Melanocyte of skin (primary cell): ENCODE measurements at places on chromosomes 1 and 21. TPM values are rescaled to one million over a fixed set of nuclear protein-coding genes. Genes with fewer than 3 reads are reported as not detected.

IGSF3 gene
- total RNA-seq: 44.3 and 53.9 TPM in 2 replicates

SGIP1 gene
- total RNA-seq: 15.3 and 43.8 TPM in 2 replicates

KRTAP21-2 gene
- total RNA-seq: not detected in 2 replicates

PITHD1 gene
- total RNA-seq: 37.6 and 38.7 TPM in 2 replicates

SIM2 gene
- not detected in 2 replicates for total RNA-seq

TEX38 gene
- total RNA-seq: not detected in 2 replicates

CCDC27 gene
- total RNA-seq: not detected in 2 replicates

RAB13 gene
- total RNA-seq: 42.3 and 73.4 TPM in 2 replicates

HPCAL4 gene
- under 0.01 TPM in 1 of 2 replicates, not detected in the other for total RNA-seq

BEND5 gene
- total RNA-seq: under 0.01 TPM in 1 of 2 replicates, not detected in the other

RTCA gene
- total RNA-seq: 37.6 and 47.8 TPM in 2 replicates

RUNX3 gene
- 12.4 and 17.1 TPM in 2 replicates for total RNA-seq

OR2L13 gene
- total RNA-seq: not detected in 2 replicates

HDGF gene
- total RNA-seq: 125 and 138 TPM in 2 replicates

TSPEAR gene
- not detected in 2 replicates for total RNA-seq

RAB7B gene
- 4.0 and 11.0 TPM in 2 replicates for total RNA-seq

KIAA1614 gene
- total RNA-seq: 3.9 and 4.7 TPM in 2 replicates

MPL gene
- total RNA-seq: not detected in 2 replicates

ETV3L gene
- not detected in 2 replicates for total RNA-seq

AGT gene
- total RNA-seq: not detected in 2 replicates

RGS13 gene
- not detected in 2 replicates for total RNA-seq

ANKRD65 gene
- under 0.01 and 0.15 TPM in 2 replicates for total RNA-seq

MYOM3 gene
- not detected in 2 replicates for total RNA-seq

GJA5 gene
- total RNA-seq: under 0.01 and 0.36 TPM in 2 replicates

NCF2 gene
- 0.15 TPM in 1 of 2 replicates, not detected in the other for total RNA-seq

SPRR2E gene
- not detected in 2 replicates for total RNA-seq

CA6 gene
- total RNA-seq: not detected in 2 replicates

SHC1 gene
- total RNA-seq: 114 and 191 TPM in 2 replicates

MTX1 gene
- total RNA-seq: 38.9 and 43.6 TPM in 2 replicates

GUCA2B gene
- not detected in 2 replicates for total RNA-seq

AMY1B gene
- not detected in 2 replicates for total RNA-seq

CLCA4 gene
- total RNA-seq: not detected in 2 replicates

OR14K1 gene
- total RNA-seq: not detected in 2 replicates

SETSIP gene
- total RNA-seq: 0.33 and 0.46 TPM in 2 replicates

VPS72 gene
- 31.6 and 36.8 TPM in 2 replicates for total RNA-seq

BCL2L15 gene
- total RNA-seq: under 0.01 and 0.33 TPM in 2 replicates

RAVER2 gene
- 20.3 and 21.6 TPM in 2 replicates for total RNA-seq

GJA9 gene
- not detected in 2 replicates for total RNA-seq

SRGAP2 gene
- 69.9 and 165 TPM in 2 replicates for total RNA-seq

PAX7 gene
- under 0.01 TPM in 1 of 2 replicates, not detected in the other for total RNA-seq

AZIN2 gene
- total RNA-seq: 8.9 and 19.6 TPM in 2 replicates

FCMR gene
- 4.5 and 11.0 TPM in 2 replicates for total RNA-seq
